SHP77 (cell line): ENCODE measurements at places on chromosomes 6 and 20.

- DNase-seq = no peak
Observed at GRCh38 chr6:18383441-18383840, 3.7 kb upstream of the RNF144B start.

GRCh38 chr6:2477666-2478065 is 232.3 kb upstream of the GMDS start:
- DNase-seq = no peak

DNA sequence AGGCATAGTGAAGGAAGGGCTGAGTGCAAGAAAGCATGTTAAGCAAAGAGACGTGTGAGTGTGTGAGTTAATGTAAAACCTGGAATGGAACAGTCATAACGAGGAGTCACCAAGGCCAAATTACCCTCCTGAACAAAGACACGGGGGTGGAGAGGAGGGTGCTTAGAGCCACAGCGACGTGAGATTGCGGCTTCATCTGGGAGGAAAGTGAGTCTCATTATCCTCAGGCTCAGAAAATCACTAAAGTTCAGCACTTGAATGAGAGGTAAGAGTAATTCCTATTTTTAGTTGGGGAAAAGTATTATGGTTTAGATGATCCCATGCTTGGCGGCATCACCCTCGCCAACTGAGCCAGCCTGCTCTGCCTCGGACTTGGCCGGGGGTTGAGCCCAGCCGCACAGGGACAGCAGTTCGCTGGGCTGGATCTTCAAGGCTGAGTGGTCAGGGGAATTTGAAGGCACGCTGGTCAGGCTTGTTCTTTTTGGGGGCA is 136.6 kb downstream of the DTNBP1 start:
- DNase-seq = no peak

DNA sequence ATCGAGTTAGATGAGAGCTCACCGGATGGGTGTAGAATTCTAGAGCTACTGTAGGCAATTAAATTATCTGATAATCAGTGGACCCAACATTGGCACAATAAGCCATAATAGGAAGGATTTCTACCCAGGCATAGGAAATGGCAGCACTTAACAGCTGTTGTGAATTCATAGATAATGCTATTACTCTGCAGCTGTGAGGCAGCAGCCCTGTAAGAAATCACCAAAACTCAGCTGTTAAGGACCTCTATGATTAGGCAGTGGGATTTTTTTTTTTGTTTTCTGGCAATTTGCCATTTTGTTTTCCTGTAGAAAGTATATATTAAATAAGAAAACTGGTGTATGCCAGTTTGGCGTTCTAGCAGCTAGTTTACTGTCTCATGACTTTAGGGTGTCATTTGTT is 609.1 kb upstream of the SLC35B3 start:
- no peak for DNase-seq

DNA sequence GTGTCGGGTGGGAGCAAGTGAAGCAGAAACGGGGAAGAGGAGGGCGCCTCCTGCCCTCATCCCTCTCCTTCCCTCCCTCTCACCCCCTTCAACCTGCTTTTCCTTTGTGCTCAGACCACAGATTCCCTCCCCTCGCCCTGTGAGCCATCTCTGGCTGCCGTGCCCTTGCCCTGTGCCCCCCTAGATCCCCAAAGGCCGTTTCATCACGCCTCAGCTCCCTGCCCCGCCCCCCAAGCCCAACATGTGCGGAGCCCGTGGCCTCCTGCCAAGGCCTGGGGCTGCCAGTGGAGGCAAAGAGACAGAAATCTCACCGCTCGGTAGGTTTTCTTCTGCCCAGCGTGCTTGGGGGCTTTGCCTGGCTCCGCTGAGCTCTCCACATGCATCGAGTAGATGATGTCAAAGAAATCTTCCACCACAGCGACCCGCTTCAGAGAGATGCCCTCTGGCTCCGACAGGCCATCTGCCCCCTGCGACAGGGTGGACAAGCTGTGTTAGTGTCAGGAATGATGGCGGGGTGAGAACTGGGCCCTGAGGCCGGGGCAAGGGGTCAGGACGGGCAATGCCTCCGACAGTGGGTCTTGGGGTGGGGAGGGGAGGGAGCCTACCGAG is 57.6 kb downstream of the NOL4L start:
- DNase-seq = no peak

- DNase-seq = no peak
Observed at GRCh38 chr20:36744243-36744642, 1.6 kb downstream of the NDRG3 start.

DNA sequence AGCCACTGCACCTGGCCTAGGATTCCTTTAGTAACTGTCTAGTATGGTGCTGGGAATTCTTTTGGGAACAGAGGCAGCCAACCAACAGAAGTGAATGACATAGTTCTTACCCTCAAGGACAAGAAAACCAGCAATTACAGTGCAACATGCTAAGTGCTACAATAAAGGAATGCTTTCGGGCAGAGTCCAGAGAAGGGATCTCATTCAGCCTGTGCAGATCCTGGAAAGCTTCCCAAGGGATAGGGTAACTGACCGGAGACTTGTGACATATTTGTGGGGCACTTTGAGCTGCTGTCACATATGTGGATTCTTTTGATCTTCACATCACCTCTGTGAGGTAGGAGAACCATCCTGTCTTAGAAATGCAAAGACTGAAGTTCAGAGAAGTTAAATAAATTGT is 46.8 kb downstream of the C6orf15 start:
- DNase-seq = no peak

DNA sequence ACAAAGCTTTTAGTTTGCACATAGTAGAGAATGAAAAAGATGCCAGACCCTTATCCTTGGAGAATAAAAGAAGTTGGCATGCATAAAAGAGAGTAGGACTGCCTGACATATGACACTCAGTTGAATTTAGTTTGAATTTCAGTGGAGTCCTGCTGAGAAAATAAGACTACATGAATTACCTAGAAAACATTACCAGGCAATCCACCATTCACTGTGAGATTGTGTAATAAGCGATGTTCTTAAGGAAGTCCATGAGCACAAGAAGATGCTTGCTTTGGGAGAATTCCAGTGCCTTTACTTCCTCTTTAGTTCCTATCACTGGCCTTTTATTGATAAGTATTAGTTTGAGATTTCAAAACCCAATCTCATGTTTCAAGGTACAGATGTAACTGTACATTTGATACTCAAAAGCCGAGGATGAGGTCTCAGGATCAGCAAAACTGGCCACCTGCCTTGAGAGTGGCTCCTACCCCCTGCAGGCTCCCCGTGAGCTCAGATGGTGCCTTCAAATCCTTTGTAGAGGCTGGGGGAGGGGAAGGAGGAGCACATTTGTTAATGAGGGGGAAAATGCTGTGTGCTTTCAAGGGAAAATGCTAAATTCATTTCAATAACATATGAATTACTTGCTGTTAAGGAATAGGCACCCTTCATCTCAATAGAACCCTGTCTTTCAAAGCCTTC is 11.2 kb upstream of the UNC93A start:
- no peak for DNase-seq

- DNase-seq = no peak
Observed at GRCh38 chr6:28545955-28546354, 20.3 kb downstream of the GPX5 start.

DNA sequence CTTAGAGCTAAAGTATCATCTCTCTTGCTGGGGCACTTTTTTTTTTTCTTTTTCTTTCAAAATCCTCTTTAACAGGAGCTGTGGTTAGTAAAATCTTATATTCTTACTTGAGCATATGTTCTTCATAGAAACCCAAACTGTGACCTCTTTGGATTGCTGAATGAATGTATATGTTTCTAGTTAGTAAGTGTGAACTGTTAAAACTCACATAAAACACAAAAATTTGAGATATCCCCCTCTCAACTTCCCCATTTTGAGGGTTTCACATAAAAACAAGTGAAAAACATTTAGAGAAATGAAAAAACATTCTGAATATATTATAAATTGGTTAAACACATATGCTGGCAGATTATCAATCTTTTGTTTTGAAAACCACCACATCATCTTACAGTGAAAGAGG is 78.1 kb downstream of the INSM1 start:
- DNase-seq = no peak

GRCh38 chr20:14404515-14404914 is 67.1 kb upstream of the FLRT3 start:
- no peak for DNase-seq

- peak; percentile 15 for DNase-seq
Observed at GRCh38 chr6:54236984-54237383, 71.3 kb upstream of the TINAG start.

GRCh38 chr6:2893281-2893680 is 9.8 kb downstream of the SERPINB9 start:
- DNase-seq = no peak
